ENCODE measurements at places on chromosomes 7 and 10.

GRCh38 chr10:131910663-131911314 lies 10.0 kb downstream of the PPP2R2D start:
- DNase-seq, result no peak

GRCh38 chr7:19296617-19297016 lies 151.4 kb upstream of the FERD3L start:
- no peak for DNase-seq

DNA sequence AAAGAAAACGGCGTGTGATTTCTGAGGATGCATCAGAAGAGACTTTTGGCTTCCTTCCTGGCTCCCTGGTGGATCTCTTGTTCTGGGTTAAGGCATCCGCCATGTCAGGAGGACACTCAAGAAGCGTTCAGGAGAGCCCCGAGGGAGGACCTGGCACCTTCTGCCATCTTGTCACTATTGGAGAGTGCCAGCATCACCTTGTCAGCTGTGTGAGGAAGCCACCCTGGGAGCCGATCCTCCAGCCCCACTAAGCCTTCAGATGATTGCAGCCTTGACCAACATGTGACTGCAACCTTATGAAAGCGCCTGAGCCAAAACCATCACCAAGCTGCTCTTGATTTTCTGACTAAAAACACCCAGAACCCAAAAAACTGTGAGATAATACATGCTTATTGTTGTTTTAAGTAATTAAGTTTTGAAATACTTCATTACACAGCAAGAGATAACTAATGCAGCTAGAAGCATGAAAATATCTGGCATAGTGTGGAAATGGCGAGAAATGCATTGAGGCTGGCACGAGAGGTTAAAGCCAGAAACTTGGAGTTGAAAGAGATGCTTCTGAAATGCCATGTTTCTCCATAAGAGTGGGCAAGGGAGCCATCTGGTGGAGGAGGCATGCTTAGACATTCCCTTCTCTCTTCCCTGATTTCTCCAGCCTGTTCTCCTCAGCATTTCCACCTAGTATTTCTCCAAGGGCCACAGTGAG lies 5.4 kb upstream of the ZFYVE27 start:
- DNase-seq, result peak; percentile 85

DNA sequence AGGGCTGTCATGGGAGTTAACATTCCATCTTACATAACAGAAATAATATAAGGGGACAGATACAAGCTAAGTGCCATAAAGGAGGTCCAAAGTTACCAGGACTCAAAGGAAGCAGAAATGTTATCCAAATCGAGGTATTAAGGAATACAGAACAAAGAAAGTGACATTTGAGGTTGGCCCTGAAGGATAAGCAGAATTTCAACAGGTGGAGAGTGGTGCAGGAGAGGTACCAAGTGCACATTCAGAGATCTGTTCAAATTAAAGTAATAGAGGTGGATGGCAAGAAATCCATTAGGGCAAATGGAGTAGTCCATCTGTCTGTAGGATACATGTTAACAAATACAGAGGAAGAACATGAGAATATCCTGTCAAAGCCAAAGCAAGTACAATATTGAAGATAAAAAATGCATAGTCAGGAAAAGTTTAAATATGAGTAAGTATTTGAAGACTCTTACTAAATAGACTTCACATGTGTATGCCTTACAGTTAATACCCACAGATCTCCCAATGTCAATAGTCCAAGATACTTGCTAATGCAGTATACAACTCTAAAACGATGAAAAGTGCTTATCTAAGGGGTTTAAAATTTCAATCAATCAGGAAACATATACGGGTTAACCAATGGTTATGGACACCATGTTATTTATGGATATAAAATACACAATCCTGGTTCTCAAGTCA lies 10.0 kb downstream of the CDK6 start:
- DNase-seq, result no peak

DNA sequence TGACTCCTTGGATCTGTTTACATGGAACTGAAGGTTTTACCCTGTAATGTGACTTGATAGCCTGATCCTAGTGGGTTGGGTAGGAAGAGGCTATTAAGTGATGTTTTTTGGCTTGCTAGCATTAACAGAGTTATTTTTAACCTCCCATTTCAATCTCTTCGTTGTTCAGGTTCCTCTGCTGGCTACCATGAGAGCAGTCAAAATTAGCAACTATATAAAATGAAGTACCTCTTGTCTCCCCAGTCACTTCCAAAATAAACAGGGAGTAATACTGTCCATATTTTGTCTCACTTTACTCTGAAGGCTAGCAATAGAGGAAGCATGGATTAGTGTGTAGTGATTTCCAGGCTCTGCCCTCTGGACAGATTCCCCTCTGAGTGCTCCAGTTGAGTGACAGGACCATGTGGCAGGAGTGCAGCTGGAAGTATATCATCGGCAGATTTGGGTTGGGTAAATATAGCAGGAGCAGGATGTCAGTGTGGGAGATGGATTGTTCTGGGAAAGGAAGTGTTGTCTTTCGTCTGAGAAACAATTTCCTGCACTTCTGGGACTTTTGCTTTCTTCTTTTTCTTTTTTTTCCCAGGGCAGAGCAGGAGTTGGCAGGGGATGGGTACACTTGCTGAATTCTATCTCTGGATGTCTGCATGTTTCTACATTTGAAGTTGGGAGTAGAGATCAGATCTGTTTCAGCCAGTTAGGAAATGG lies 35.2 kb downstream of the GBF1 start:
- no peak for DNase-seq

DNA sequence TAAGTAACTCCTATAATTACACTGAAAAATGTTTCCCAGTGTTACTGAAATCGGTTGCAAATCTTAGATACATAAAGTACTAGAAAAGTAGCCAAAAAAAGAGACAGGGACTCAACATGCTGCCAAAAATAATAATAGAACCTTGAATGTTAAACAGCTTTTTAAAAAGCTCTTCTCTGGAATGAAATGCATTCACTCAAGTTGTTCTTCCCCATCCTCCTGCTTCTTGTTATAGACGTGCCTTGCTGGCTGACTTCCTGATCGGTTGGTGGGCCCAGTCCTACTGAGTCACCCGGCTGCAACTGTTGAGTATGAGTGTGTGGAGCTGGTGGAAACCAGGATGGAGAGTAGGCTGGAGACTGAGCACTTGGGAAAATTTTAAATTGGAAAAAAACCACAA lies 30.6 kb upstream of the RAPGEF5 start:
- no peak for DNase-seq
